Stomach (tissue), 19 donors: ENCODE measurements at places on chromosomes 4 and X. TPM values are rescaled to one million over a fixed set of nuclear protein-coding genes. Genes with fewer than 3 reads are reported as not detected.

Gene POU3F4
- not detected for total RNA-seq

Gene CFAP47
- total RNA-seq, result 2.2 TPM

GRCh38 chr4:162891788-162892707 lies 274.6 kb downstream of the NAF1 start:
- DNase-seq, result no peak

GRCh38 chr4:41693629-41694028 lies 54.9 kb downstream of the PHOX2B start:
- peak; percentile 67 for DNase-seq

GRCh38 chrX:41332408-41333002 lies 1.5 kb upstream of the DDX3X start:
- peak; percentile 72 for DNase-seq

DNA sequence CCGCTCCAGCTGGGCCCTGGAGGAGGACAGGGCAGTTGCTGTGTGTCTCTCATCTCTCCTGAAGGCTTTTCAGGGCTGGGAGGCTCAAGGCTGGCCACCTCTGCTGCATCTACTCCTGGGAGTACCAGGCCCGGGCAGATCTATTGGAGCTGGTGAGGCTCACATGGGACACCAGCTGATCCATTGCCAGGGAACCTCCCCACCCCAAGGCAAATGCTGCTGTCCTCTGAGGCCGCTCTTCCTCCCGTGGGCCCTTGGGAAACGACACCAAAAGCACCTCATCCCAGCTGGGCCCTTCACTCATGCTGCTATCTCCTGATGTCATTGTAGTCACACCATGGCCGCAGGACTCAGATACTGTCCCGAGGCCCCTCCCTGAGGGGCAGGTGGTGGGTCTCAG lies 3.6 kb downstream of the UBL4A start:
- no peak for DNase-seq
